Lung (tissue), 17 donors: ENCODE measurements at places on chromosomes 16 and 17.

- DNase-seq: no peak
Observed at GRCh38 chr16:85034591-85035433, 7.2 kb downstream of the KIAA0513 start.

GRCh38 chr16:69171325-69172084 is 15.5 kb upstream of the SNTB2 start:
- DNase-seq: peak; percentile 55

DNA sequence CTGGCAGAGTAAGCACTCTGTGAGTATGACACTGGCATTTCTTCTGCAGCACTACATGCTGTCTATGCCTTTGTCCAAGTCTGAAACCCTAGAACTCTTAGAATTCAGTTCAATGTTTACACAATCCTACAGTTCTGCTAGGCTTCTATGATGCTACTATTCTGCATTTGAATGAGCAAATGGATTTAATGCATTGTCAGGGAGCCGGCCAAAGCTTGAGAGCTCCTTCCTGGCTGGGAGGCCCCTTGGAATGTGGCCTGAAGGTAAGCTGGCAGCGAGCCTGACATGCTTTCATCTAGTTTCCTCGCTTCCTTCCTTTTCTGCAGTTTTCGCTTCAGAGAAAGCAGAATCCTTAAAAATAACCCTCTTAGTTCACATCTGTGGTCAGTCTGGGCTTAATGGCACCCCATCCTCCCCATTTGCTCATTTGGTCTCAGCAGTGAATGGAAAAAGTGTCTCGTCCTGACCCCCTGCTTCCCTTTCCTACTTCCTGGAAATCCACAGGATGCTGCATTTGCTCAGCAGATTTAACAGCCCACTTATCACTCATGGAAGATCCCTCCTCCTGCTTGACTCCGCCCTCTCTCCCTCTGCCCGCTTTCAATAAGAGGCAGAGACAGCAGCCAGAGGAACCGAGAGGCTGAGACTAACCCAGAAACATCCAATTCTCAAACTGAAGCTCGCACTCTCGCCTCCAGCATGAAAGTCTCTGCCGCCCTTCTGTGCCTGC is at the start of gene CCL2:
Gene CCL2, plus strand, starts transcription at position 635 of the 730 bp plus-strand sequence. Its CDS starts 65 bp downstream, at position 700.
- peak; percentile 83 for DNase-seq

- no peak for DNase-seq
Observed at GRCh38 chr17:48064638-48065037, 16.5 kb downstream of the NFE2L1 start.

- no peak for DNase-seq
Observed at GRCh38 chr16:86909359-86910160, 331.2 kb downstream of the FOXL1 start.

GRCh38 chr17:29613856-29614255 is 8.9 kb downstream of the CORO6 start:
- DNase-seq: no peak

- DNase-seq: peak; percentile 37
Observed at GRCh38 chr17:6555331-6556120, 829 bp downstream of the PITPNM3 start.

DNA sequence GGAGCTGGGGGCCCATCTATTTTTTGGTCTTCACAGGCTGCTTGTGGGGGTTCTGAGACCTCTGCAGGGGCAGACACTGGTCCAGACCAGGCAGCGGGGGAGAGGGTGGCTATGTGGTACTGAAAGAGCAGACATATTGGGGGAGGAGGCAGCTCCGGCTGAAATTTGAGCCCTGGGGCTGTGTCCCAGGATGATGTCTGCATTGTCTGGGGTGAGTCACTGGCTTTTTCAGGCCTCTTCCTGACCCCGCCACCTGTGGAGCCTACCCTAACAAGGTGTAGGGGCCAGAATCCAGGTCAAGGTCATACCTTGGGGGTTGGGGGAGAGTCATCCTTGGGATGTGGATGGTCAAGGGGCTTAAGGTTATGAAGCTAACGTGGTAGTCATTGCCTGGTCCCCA is 2.4 kb downstream of the CORO6 start:
- no peak for DNase-seq

DNA sequence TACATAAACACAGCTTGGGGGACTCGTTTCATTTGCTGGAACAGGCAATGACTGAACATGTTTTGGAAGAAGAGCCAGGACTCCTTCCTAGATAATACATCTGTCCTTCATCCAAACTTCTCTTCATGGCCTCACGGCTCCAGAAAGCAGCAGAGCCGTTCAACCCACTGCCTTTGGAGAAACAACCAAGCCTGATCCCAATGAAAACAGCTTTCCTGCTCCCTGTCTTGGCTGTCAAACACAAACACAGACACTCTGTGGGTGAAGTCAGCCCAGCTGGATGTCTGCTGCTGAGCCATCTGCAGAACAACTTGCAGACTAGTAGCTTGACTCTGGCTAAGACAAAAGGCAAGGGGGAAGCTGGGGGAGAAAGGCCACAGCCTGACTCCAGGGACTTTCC is 345.1 kb upstream of the PSMD7 start:
- peak; percentile 85 for DNase-seq

- DNase-seq: no peak
Observed at GRCh38 chr17:46853896-46854444, 2.6 kb downstream of the WNT9B start.

DNA sequence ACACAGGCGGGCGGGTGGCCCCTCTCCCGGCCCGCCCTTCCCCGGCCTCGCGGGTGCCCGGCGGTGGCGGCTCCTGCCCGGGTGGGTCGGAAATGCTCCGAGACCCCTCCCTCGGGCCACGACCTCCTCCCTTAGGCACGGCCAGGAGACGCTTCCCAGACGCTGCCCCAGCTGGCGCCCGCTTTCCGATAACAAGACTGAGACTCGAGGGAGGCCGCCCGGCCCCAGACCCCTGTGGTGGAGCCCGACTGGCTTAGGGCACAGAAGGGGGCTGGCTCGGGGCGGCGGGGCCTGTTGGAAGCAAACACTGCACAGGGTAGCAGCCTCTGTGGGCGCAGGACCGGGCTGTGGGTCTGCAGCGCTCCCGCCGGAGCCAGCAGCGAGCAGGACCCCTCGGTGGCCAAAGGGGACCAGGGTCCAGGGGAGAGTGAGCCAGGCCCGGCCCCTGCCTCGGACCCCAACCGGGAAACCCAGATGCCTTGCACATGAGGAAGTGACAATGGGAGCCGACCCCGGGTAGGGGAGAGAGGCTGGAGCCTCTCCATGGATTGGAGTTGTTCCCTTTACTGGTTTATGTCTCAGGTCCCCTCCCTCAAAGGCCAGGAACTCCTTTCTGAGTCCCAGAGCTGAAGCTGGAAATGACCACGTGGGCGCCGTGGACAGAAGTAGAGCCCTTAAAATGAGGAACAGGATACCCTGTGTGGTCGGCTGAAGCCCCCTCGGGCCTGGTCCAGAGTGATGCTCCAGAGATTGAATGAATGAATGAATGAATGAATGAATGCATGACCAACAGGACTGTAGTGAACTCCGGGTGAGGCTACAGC is 19.8 kb upstream of the ADCY7 start:
- DNase-seq: peak; percentile 52

DNA sequence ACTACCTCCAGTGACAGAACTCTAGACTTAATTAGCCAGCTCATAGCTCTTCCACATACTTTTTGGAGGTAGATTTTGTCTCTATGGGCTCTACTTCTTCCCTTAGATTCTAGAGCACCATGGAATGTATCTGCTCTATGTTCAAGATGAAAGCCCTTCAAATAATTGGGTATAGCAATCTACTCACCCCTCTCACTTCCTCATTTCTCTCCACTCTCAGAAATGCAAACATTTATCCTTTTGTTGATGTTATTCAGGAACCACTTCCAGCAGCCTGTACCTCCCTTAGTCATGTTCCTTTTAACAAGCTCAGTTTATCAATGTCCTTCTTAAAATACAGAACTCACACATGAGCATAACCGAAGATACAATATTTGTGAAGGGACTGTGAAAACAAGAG is 78.5 kb downstream of the GRIN2A start:
- DNase-seq: no peak

- DNase-seq: no peak
Observed at GRCh38 chr17:50523208-50523607, 9.3 kb upstream of the EPN3 start.

DNA sequence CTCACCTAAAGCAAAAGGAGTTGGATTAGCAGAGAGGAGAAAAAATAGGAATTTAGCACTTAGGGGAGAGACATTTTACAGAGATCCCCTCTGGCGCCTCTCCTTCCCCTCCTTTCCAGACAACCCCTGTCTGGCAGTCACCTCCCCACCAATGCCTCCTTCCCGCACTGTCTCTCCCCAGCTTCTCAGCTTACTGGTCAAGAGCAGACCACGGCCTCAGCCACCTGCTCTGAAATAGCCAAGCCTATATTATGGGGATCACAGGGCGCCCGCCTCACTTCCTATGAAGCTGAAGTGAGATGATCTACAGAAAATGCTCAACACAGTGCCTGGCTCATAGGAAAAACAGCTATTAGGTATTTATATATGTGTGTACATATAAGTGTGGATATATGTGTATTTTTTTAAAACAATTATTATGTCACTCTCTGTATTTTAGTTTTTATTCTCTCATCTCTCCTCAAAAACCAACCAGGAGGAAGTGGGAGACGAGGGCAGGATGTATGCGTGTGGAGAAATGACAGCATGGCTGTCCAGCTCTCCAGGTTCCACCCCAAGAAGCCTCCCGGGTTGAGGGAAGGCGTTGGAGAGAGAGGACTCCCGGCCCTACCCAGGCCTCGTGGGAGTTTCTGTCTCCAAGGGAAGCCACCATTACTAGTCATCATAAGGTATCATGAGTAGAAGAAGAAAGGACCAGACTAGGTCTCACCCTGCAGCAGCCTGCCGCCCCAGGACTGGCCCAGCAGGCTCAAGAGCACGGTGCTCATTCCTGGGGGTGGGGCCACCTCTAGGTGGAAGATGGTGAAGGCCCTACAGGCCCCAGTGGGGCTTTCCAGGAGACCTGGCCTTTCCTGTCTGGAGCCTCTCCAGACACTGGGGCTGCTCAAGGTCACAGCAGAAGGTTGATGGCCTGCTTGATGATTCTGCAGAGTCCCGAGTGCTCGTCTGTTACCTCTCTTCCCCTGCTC is 27.2 kb downstream of the MAP3K14 start:
- DNase-seq: no peak

- DNase-seq: no peak
Observed at GRCh38 chr17:72714357-72714966, 378.0 kb downstream of the SLC39A11 start.

DNA sequence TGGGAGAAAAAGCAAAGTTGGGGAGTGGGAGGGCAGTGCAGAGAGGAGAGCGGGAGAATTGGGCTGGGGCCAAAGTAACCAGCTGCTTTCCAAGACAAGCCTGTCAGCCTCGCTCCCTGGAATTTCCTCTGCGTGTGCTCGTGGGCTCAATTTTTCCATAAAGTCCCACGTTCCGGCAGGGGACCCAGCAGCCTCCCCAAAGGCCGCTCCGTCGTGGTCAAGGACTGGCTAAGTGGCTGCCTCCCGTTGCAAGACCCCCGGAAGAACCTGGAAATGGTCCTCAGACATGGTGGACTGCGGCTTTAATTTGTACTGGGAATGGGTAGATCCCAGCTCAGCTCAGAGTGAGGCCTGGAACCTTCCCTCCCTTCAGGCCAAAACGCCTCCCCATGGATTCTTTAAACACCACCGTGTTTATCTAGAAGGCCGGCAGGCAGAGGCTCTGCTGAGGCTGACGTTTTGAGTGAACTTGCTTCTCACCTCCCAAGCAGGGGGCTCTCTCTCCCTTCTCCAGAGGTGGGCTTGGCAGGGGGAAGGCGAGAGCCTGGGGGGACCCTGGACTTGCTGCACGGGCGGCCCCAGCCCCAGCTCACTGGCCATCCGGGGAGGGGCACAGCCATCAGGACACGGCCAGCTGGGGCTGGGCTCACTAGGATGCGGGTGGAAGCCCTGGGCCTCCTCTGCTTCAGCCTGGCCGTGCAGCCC is 190.0 kb downstream of the C16orf95 start:
- DNase-seq: peak; percentile 94

- DNase-seq: no peak
Observed at GRCh38 chr16:661184-661821, 6.6 kb upstream of the RHOT2 start.

GRCh38 chr17:67096609-67097008 is 52.3 kb downstream of the CACNG1 start:
- DNase-seq: no peak

- DNase-seq: no peak
Observed at GRCh38 chr17:32586666-32587065, 99.9 kb downstream of the CDK5R1 start.

GRCh38 chr16:17830651-17831050 is 359.9 kb upstream of the XYLT1 start:
- DNase-seq: no peak

GRCh38 chr17:9658593-9659211 is 13.4 kb downstream of the USP43 start:
- no peak for DNase-seq

- peak; percentile 91 for DNase-seq
Observed at GRCh38 chr16:86575754-86576557, 2.4 kb upstream of the FOXL1 start.

- no peak for DNase-seq
Observed at GRCh38 chr17:19371259-19372010, 6.9 kb upstream of the MAPK7 start.

DNA sequence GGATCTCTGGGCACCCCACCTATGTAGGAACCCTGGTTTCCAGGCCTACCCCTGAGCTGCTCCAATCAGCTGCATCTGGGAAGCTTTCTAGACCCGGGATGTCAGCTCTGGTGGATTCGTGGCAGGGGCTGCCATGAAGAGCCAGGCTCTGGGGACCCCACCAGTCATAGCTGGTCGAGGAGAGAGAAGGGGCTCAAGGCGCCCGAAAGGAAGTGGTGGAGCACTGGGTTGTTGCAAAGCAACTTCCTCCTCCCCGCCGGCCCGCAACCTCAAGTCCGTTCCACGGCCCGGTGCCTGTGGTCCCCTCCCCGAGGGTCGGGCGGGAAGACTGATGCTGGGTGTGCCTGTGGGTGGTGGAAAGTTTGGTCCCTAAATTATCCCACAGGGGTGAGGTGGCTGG is 10.2 kb downstream of the TBKBP1 start:
- DNase-seq: no peak

GRCh38 chr17:44350733-44351226 is 5.7 kb downstream of the GRN start:
- DNase-seq: peak; percentile 72

DNA sequence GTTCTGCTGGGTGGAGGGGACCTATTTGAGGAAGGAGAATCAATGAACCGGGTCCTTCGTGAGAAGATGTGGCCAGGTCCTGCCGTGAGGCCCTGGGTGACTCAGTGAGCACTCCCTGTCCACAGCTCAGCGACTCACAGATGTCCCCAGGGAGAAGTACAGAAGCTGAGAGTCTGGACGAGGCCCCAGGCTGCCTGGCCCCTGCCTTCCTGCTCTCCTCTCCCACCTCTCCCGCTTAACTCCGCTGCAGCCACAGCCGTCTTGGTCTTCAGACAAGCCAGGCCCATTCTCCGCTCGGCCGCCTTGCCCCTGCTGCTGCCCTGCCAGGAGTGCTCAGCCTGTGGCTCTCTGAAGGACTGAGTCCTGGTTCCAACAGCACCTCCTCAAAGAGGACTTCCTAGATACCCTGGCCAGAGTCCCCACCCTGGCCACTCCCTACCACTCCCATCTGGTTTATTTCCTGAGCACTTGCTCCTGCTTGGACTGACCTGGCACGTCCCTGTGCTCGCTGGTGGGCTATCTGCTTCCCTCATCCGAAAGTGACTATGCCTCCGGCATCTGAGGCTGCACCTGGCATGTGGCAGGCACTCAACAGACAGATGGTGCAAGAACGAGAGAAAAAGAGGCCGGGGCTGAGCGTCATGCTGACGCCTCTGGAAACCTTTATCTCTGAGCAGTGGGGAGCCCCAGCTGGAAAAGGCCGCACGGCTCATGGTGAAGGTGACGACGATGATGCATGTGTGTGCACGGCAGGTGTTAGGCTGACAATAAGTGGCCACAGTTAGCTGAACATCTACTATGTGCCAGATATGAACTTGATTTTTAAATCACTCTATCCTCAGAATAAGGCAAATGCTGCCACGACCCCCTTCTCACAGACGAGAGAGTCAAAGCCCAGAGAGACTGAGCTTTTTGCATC is 9.2 kb upstream of the TNFRSF13B start:
- DNase-seq: no peak
